Renal cortex interstitium (tissue), 15 donors: ENCODE measurements at places on chromosomes 3 and 15. TPM values are rescaled to one million over a fixed set of nuclear protein-coding genes. Genes with fewer than 3 reads are reported as not detected.

Gene LYZL4
- polyA plus RNA-seq = not detected

Gene C3orf20
- polyA plus RNA-seq = 0.32 TPM

Gene IL17RE
- 14.5 TPM for polyA plus RNA-seq

Gene SLC25A38
- 33.4 TPM for polyA plus RNA-seq

Gene FANCI
- polyA plus RNA-seq = 36.9 TPM

Gene IL20RB
- 0.30 TPM for polyA plus RNA-seq

Gene SPATA12
- 0.04 TPM for polyA plus RNA-seq

Gene DOCK3
- 1.5 TPM for polyA plus RNA-seq

Gene TMEM40
- 1.8 TPM for polyA plus RNA-seq

Gene NMNAT3
- polyA plus RNA-seq = 9.0 TPM

Gene RASL12
- polyA plus RNA-seq = 5.7 TPM

Gene MAGEL2
- 4.6 TPM for polyA plus RNA-seq

GRCh38 chr15:53512029-53512428 lies 247.4 kb downstream of the WDR72 start:
- no peak for DNase-seq

- no peak for DNase-seq
Measured at GRCh38 chr3:70179111-70179510, 133.3 kb downstream of the MDFIC2 start.

GRCh38 chr15:57146506-57147201 lies 228.2 kb downstream of the TCF12 start:
- DNase-seq = peak; percentile 54

- DNase-seq = no peak
Measured at GRCh38 chr15:34038871-34039789, at the start of gene AVEN. AVEN (minus strand) TSS chr15:34039204; CDS start chr15:34039046, 158 bp downstream.

DNA sequence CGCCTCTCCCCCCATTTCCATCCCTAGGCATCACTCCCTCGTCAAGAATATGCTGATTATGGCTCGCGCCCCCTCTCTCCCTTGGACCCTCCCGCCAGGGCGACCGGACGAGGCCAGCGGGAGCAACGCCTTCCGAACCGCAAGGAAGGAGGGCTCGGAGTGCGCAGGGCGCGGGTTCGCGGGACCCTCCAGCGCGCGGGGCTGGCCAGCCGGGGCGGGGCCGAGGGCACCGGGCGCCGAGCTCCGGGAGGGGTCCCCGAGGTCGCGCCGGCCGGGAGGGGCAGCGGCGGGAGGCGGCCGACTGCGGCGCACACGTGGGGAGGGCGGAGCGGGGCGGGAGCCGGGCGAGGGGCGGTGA lies 483 bp downstream of the EHD4 start:
- no peak for DNase-seq

GRCh38 chr3:126684218-126684751 lies 19.8 kb upstream of the CHCHD6 start:
- no peak for DNase-seq

- DNase-seq = no peak
Measured at GRCh38 chr3:81776643-81777042, 15.2 kb upstream of the GBE1 start.

GRCh38 chr3:155334914-155335723 lies 41.6 kb upstream of the STRIT1 start:
- DNase-seq = no peak

- no peak for DNase-seq
Measured at GRCh38 chr3:43212914-43213611, 73.3 kb upstream of the SNRK start.

GRCh38 chr3:141326123-141326522 lies 42.2 kb upstream of the ZBTB38 start:
- no peak for DNase-seq

- DNase-seq = no peak
Measured at GRCh38 chr15:63327648-63328421, 50.4 kb downstream of the APH1B start.

DNA sequence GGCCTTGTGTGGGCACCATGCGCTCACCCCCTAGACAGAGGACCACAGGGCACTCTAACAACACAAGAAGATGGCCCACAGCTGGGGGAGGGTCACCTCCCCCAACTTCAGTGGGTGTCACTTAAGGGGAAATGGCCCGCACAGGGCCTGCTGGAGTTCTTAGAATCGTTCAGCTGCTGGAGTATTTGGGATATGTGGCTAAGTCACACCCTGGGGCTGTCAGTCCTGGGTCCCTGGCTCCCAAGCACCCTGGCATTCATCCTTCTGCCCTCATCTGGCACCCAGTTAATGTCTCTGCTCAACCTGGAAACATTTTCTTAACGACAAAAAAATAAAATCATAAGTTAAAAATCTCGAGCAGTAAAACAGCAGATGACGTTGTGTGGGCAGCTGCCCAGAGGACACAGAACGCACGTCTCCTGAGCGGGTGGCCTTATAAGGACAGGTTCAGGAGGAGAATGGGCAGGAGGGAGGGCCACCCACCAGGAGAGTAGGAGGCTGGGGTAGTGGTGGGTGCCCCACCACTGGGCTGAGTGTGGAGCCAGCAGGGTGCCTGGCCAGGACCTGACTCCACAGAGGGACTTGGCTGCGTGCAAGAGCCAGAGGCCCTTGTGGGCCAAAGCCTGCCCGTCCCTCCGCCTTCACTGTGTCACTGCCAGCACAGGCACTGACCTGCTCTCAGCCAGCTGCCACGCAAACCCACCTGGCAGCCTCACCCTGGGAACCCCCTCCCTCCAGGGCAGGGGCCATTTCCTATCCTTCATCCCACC lies 11.5 kb downstream of the KBTBD13 start:
- no peak for DNase-seq

- DNase-seq = no peak
Measured at GRCh38 chr3:25335356-25335755, 92.7 kb upstream of the RARB start.

- DNase-seq = no peak
Measured at GRCh38 chr15:49015896-49016295, 30.4 kb downstream of the SECISBP2L start.

DNA sequence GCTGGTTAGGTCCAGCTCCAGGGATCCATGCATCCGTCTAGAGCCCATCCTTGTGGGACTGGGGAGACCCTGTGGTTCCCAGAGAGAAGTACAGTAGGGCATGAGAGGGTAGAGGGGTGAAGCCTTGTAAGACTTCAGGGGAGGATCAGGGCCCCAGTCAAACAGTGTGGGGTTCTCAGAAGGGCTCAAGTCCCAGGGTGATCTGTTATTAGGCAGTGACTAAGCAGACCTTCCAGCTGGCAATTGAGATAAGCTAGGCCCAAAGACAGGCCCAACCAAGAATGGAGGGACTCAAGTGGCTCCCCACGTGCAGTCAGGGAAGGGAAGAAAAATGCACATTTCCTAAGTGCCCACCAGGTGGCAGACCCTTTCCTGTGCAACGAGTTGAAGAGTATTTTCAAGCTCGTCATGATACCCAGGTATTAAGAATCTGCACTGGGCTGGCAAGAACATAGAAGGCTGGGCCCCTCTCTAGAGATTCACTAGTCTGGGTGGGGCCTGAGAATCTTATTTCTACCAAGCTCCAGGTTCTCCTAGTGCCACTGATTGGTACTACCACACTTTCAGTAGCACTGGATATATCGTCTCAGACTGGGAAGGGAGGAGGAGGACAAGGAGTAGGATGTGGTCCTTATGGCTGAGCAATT lies 240.8 kb downstream of the NR1D2 start:
- DNase-seq = no peak

DNA sequence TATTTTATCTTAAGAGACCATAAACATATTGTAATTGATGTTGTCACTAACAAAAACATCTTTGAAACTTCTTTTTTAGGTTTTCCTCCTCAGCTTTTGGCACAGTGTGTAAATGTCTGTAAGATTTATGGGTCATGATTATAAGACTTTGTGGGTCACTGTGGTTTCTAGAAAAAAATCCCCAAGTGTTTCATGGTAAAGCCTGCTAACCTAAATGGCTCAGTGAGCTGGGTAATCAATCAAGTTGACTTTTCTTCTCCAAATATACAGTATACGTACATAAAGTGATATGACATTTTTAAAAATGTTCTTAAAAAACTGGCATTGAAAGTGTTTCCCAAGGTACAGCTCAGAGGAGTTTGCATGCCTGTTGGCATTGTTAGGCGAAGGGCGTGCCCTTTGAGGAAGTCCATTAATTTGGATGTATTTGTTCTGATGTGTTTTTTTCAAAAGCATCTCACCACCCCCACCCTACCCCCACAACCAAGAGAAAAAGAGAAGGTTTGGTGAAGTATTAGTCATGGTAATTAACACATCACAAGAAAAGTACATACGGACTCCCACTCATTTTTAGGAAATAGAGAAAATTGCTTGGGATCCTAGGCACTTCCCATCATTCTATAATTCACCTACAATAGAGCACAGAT lies 385.4 kb upstream of the LRRC3B start:
- no peak for DNase-seq

DNA sequence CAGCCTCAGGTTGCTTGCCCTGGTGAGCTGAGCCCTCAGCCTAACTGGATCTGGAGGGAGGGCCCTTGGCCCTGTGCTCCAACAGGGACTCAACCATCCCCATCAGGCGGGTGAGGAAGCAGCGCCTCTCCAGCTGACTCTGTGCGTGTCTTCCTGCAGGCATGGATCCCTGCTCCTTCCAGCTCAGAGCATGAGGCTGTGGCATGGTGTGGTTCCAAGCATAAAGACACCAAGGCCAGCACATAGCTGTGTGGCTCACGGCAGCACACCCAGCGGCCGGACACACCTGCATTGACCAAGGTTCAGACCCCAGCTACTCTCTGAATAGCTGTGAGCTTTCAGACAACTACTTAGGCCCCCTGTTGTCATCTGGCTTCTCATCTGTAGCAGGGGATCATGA lies 131.0 kb upstream of the PLXNA1 start:
- DNase-seq = no peak

GRCh38 chr3:33419948-33420347 lies 20.3 kb downstream of the UBP1 start:
- DNase-seq = no peak

GRCh38 chr3:9110802-9111201 lies 138.6 kb downstream of the SRGAP3 start:
- DNase-seq = no peak

DNA sequence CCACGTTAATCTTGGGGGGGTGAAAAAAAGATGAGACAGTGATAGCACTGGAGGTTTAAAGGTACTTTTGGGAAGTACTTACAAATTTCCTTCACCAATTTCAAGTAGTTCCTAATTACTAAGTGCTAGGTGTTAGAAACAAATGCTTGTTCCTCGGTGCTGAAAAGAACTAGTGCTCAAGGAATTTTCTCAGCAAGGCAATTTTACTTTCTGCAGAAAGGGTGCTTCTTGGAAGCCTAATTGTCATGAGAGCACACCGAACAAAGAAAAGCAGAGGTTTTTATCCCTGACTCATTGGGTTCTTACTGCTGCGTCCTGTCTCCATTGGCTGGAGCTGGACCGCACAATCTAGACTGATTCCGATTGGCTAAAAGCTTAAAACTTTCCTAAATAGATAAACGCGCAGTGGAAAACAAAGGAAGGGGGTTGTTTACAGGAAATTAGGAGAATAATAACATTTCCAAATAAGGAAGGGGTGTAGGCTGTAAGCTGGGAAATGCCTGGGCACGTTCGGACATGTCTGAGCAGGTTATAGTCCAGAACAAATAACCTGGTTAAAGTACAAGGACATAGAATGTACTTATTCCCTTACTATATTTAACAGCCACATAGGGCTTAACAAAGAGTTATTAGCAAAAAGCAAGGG lies 49.6 kb downstream of the CHD2 start:
- DNase-seq = no peak

- DNase-seq = no peak
Measured at GRCh38 chr3:193885832-193886231, 250.1 kb upstream of the HES1 start.

DNA sequence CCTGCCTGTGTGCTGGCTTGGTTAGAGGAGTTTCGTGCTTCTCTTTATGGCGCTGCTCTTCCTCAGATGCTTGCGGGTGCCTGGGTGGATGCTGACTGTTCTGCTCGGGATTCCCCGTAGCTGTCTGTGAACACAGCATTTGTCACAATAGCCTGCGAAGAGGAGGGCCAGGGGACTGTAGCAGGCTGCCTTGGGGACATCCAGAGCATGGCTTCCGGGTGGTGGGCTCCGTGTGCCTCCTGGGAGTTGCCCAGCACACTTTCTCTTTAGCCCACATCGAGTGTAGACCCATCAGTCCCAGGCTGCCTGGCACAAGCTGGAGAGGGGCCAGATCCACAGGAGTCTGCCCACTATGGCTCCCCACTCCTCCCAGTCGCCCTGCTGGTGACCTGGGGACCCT lies 22.4 kb downstream of the LRRK1 start:
- DNase-seq = no peak

GRCh38 chr3:23549148-23549910 lies 256.4 kb upstream of the UBE2E1 start:
- no peak for DNase-seq

DNA sequence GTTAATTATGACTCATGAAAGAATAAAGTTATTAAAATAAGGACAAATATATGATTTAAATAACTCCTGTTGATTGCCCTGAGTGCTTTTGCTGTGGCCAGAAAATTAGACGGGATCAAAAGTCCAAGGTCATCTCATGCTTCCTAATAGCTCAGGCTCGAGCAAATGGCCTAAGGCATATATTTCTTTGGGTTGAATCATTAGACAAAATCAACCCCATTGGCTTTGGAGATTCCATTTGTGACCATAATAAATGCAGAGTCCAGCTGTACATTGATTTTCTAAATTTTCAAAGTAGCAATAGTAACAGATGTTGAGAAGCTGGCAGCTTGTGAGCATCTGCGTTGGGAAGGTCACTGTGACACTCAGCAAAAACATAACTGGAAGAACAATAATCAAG lies 464.5 kb upstream of the TGFBR2 start:
- no peak for DNase-seq

DNA sequence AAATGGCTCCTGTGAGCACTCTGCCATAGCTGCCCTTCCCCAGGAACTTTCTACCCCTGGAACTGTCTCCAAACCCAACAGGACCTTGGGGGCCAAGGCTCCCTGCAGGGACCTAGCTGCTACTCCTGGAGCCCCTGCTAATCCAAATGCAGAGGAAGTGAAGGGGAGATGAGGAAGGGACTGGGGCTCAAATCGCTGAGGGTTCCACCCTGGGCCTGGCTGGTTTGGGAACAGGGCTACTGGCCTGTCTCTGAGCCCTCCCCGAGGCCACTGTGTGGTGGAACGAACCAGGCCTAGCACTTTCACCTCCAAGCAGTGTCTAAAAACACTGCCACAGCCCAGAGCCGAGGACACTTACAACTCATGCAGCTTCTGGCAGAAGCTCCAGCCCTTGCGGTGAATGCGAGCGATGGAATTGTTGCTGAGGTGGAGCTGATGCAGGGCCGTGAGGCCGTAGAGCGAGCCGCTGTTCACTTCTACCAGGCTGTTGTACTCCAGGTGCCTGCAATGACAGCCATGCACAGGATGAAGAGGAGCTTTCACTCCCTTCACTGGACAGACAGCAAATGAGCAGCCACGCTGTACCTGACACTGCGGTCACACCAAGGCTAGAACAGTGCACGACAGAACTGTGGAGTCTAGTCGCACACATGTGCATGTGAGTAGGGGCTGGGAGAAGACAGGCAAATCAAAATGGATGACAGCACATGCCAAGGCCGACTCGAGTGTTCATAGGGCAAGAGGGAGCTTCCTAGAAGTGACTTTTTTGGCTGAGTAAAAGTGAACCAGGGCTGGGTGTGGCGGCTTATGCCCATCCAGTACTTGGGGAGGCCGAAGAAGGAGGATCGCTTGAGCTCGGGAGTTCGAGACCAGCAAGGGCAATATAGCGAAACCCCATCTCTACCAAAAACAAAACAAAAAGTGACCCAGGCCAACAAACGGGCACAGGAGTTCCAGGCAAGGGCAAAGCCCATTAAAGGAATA lies 90.8 kb downstream of the LRIG1 start:
- DNase-seq = no peak
